Body of pancreas (tissue), 4 donors: ENCODE measurements at places on chromosomes 3 and 15.

GRCh38 chr3:102017784-102018183 is 168.5 kb downstream of the NFKBIZ start:
- no peaks in the 10 kb centered on the region for H3K27me3 ChIP-seq
- no peak overlapping the region for H3K4me3 ChIP-seq
- DNase-seq = no peak
- no peak overlapping the region for H3K27ac ChIP-seq
- H3K36me3 ChIP-seq = no peaks in the 10 kb centered on the region

GRCh38 chr3:100465892-100466777 is 26.3 kb upstream of the TMEM45A start:
- H3K27me3 ChIP-seq = no peaks in the 10 kb centered on the region
- peaks cover 7% of the 10 kb centered on the region for H3K4me1 ChIP-seq
- H3K36me3 ChIP-seq = no peaks in the 10 kb centered on the region
- no peak overlapping the region for H3K27ac ChIP-seq

DNA sequence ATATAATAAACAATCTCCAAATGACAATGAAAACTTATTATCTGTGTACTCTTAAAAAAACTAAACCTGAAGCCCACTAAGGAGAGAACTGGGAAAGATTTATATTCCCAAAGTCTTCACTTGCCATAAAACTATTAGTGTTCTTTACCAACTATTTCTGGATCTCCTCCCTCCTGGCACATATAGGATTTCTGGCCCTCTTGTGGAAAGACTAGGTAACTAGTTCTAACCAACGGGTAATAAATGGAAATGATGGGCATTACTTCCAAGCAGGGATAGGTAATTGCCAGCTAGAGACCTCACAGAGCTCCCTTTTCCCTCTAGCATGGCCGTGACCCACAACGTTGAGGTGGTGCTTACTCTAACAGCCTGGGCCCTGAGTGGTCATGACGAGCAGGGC is 110.1 kb downstream of the DNAH12 start:
- no peak for DNase-seq
- H3K36me3 ChIP-seq = no peaks in the 10 kb centered on the region
- no peak overlapping the region for H3K4me3 ChIP-seq
- no peaks in the 10 kb centered on the region for H3K4me1 ChIP-seq
- H3K27ac ChIP-seq = no peak overlapping the region
- no peaks in the 10 kb centered on the region for H3K27me3 ChIP-seq

DNA sequence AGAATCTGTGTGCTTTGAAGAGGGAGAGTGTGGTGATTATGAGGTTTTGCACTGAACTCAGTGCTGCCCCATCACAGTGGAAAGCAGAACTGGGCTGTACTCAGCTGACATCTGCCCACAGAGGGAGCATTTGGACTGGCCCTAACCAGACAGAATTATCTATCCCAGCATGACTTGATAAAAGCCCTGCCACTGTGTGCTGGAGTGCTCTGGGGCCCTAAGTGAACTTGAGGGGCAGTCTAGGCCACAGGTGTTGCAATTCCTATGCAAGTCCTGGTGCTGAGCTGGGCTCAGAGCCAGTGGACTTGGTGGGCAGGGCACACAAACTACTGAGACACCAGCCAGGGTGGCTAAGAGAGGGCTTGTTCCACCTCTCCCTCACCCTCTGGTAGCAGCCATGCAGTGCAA is 269.2 kb upstream of the CTNNB1 start:
- no peaks in the 10 kb centered on the region for H3K36me3 ChIP-seq
- no peaks in the 10 kb centered on the region for H3K27me3 ChIP-seq
- DNase-seq = peak; percentile 81
- no peak overlapping the region for H3K4me3 ChIP-seq
- peaks cover 18% of the 10 kb centered on the region for H3K4me1 ChIP-seq

- H3K27ac ChIP-seq = no peak overlapping the region
- no peak for DNase-seq
- no peak overlapping the region for H3K4me3 ChIP-seq
- H3K36me3 ChIP-seq = no peaks in the 10 kb centered on the region
- H3K4me1 ChIP-seq = no peaks in the 10 kb centered on the region
Measured at GRCh38 chr3:109026821-109027220, 73.1 kb upstream of the GUCA1C start.

- DNase-seq = no peak
- H3K36me3 ChIP-seq = no peaks in the 10 kb centered on the region
- H3K4me1 ChIP-seq = peaks cover 10% of the 10 kb centered on the region
- H3K27ac ChIP-seq = no peak overlapping the region
- no peaks in the 10 kb centered on the region for H3K27me3 ChIP-seq
Measured at GRCh38 chr3:43872301-43872700, 181.6 kb downstream of the ABHD5 start.

DNA sequence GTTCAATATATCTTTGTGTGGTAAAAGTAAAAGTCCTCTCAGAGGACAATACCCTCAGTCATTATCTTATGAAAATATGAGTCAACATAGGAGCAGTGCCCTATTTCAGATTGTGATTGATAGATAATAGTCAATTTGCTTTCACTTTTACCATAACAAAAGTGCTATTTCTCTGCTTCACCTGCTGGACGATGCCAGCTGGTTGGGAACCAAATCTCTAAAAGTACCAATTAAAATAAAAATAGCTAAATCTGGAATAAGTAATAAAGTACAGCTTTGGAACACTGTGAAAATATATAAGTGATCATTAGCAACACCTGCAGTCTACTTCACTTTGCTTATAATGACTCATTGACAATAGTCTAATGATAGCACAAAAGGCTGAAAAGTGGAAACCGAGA is 390.3 kb upstream of the AGTR1 start:
- H3K27me3 ChIP-seq = no peaks in the 10 kb centered on the region
- DNase-seq = no peak
- no peaks in the 10 kb centered on the region for H3K4me1 ChIP-seq
- H3K27ac ChIP-seq = no peak overlapping the region
- H3K36me3 ChIP-seq = no peaks in the 10 kb centered on the region
- H3K4me3 ChIP-seq = no peak overlapping the region

GRCh38 chr3:87627316-87627715 is 350.9 kb upstream of the POU1F1 start:
- no peak for DNase-seq
- no peaks in the 10 kb centered on the region for H3K4me1 ChIP-seq
- H3K4me3 ChIP-seq = no peak overlapping the region
- H3K36me3 ChIP-seq = no peaks in the 10 kb centered on the region

DNA sequence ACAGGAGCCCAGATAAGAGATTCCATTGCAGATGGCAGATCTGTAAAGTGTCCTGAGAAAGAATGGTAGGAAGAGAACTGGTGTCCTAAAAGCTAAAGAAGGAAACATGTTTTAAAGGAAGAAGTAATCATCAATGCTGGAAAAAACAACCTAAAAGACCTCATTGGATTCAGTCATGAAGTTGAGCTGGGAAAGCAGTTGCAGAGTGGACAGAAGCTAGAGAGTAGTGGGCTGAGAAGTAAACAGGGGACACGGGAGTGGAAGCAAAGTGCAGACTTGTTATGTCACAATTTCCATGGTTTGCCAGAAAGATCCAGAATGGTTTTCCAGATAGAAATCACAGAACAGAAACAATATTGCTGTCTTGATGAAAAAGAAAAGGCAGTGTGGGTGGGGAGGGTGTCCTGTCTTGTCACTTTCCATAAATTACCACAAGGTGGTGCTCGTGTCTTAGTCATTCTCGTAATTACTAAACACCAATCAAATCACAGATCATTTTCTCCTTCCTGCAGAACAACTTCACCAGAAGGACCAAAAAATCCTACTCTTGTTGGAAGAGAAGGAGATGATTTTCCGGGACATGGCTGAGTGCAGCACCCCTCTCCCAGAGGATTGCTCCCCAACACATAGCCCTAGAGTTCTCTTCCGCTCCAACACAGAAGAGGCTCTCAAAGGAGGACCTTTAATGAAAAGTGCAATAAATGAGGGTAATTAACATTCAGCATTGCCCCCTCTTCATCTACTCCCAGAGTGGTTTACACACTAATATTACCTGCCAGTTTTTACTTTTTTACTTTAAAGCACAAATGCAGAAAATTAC is 64.5 kb downstream of the KLHL25 start:
- H3K4me3 ChIP-seq = no peak overlapping the region
- peak; percentile 71 for DNase-seq
- no peaks in the 10 kb centered on the region for H3K4me1 ChIP-seq
- H3K27me3 ChIP-seq = no peaks in the 10 kb centered on the region
- H3K36me3 ChIP-seq = peaks cover 59% of the 10 kb centered on the region
- peak overlapping the region; percentile 25 for H3K27ac ChIP-seq

- no peak overlapping the region for H3K27ac ChIP-seq
- no peaks in the 10 kb centered on the region for H3K36me3 ChIP-seq
- no peaks in the 10 kb centered on the region for H3K27me3 ChIP-seq
- DNase-seq = no peak
- H3K4me1 ChIP-seq = no peaks in the 10 kb centered on the region
Measured at GRCh38 chr3:130569461-130570365, 52.7 kb downstream of the COL6A6 start.

- no peaks in the 10 kb centered on the region for H3K27me3 ChIP-seq
- H3K36me3 ChIP-seq = no peaks in the 10 kb centered on the region
- DNase-seq = no peak
- H3K27ac ChIP-seq = no peak overlapping the region
- H3K4me1 ChIP-seq = no peaks in the 10 kb centered on the region
Measured at GRCh38 chr15:60213377-60214000, 184.3 kb downstream of the ANXA2 start.

DNA sequence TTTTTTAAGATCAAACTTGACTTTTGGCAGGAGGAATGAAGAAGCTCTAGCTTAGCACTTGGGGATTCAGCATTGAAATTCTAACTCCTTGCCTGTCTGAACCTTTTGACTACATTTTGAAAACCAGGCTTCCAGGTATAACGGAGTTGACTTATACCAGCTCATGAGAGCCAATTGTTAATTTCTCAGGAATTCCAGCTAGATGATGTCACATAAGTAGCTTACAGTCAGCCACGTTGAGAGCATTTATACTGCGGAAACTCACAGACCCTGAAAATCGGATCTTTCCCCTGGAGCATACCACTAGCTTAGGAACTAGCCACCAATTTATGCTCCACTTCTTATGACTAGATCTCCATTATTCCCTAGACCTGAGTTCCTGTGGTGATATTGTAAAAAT is 321.4 kb upstream of the DPH6 start:
- DNase-seq = no peak
- H3K27ac ChIP-seq = no peak overlapping the region
- no peaks in the 10 kb centered on the region for H3K27me3 ChIP-seq
- H3K36me3 ChIP-seq = no peaks in the 10 kb centered on the region
- H3K4me1 ChIP-seq = peaks cover 18% of the 10 kb centered on the region

DNA sequence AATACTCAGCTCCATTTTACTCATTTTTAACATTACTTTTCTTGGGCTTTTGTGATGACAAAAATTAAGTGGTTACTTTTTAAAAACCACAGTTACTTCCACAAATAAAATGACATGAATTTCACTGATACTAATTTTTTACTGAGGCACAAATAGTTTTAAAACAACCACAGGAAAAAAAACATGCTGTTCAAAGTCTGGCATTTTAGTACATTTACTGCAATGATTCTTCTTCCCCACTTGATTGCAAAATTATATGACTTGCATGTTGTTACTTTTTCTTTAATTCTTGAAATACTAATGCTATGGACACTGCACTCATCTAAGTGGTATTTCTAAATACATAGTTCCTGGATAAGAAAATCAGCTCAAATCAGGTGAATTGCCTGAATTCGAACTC is 24.8 kb upstream of the SLMAP start:
- H3K27me3 ChIP-seq = no peaks in the 10 kb centered on the region
- H3K4me1 ChIP-seq = no peaks in the 10 kb centered on the region
- DNase-seq = no peak

GRCh38 chr3:186828340-186828739 is 14.2 kb upstream of the ADIPOQ start:
- no peak for DNase-seq
- H3K27me3 ChIP-seq = no peaks in the 10 kb centered on the region
- peaks cover 7% of the 10 kb centered on the region for H3K4me1 ChIP-seq
- H3K4me3 ChIP-seq = no peak overlapping the region
- no peak overlapping the region for H3K27ac ChIP-seq

GRCh38 chr3:116591236-116591635 is 118.3 kb upstream of the TUSC7 start:
- no peak overlapping the region for H3K27ac ChIP-seq
- no peaks in the 10 kb centered on the region for H3K36me3 ChIP-seq
- H3K4me3 ChIP-seq = no peak overlapping the region
- no peaks in the 10 kb centered on the region for H3K27me3 ChIP-seq
- no peaks in the 10 kb centered on the region for H3K4me1 ChIP-seq

DNA sequence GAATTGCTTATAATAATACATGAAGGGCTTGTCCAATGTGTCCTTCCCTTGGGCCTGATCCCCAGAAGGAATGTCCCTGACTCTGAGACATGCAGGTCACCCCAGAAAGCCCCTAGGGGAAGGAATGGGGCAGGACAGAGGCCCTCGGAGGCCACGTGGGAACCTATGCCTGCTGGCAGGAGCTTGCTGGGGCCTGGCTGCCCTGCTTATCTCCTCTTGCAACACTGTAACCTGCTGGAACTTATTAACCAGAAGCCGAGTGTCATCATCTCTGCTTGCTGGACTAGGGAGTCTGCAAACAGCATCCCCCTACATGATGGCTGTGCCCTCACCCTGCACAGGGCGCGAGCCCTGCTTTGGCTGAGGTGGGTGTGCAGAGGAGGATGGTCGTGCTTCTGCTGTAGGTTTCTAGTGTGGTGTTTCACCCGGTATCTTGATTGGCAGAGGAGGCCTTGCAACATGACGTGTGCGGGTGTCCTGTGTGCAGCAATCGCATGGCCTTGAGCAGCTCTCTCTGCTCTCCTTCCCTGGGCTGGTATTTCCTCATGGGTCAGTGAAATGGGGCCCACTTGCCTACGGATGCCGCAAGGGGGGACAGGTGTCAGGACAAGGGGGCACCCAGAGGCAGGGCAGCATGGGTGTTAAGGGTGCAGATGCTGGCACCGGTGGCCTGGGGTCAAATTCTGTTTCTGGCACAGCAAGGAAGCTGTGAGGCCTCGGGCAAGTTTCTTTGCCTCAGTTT is 5.0 kb downstream of the CHST13 start:
- H3K27ac ChIP-seq = peak overlapping the region; percentile 42
- H3K4me3 ChIP-seq = no peak overlapping the region
- peak; percentile 75 for DNase-seq
- no peaks in the 10 kb centered on the region for H3K36me3 ChIP-seq
- H3K27me3 ChIP-seq = no peaks in the 10 kb centered on the region
- peaks cover 25% of the 10 kb centered on the region for H3K4me1 ChIP-seq

DNA sequence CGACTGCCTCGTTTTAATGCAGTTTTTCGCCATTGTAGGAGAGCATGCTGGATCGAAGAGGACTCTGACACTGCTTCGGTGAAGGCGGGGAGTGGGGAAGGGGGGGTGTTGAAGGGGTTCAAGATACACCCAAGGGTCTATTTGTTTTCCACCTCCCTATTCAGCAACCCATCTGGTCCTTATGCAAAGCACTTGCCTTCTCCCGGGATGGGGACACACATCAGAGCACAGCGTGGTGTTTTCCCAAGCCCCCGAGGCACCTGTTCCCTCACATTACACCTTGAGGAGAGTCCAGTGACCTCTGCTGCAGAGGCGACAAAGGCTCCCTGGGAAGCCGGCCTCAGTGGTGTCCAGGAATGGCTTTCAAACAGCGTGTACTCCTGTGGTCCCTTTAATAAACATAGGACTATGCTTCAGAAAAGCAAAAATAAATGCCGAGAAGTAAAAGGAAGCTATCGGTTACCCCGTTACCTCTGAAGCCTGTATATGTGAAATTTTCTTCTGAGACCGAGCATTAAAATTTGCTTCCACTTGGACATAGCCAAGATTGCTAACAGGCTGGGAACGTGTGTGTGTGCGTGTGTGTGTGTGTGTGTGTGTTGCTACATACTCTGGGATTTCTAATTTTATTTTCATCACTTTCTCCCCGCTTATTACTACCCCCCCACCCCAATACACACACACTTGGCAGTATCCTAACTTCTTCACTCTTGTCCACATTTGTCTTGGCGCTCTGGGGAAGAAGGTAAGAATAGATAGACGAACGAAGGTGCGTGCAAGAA is 53.2 kb downstream of the CCDC54 start:
- peak overlapping the region; percentile 97 for H3K27ac ChIP-seq
- DNase-seq = no peak
- H3K4me3 ChIP-seq = peak overlapping the region; percentile 28
- H3K27me3 ChIP-seq = no peaks in the 10 kb centered on the region
- peaks cover 27% of the 10 kb centered on the region for H3K4me1 ChIP-seq
